ENCODE measurements at places on chromosomes 1 and 21. TPM values are rescaled to one million over a fixed set of nuclear protein-coding genes. Genes with fewer than 3 reads are reported as not detected.

DNA sequence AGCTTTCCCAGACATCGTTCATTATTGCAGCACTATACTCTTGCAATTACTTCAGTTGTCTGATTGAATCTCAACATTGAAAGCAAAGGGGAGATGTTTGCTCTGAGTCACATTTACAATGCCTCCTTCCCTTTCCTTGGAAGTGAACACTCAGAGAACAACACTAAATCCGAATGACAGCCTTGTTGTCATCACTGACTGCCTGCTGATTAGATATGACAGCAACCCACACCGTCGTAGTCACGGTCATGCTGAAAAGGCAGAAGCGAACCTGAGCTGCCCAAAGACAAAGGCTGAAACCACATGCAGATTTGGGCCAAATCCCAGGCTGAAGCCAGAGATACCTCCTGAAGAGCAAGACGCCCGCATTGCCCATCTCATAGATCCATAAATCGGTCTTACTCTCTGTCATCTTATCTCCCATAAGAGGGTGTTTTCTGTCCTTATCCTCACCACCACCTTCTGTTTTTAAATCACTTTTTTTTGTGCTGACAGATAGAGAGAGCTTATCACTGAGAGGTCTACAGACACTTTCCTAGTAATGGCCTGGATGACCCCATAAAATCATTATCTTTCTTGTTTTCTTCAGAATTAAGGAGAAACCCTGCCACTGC is 47.5 kb downstream of the TMCO4 start:
- no peak for DNase-seq

- DNase-seq = no peak
Measured at GRCh38 chr21:35593000-35593502, 467.3 kb downstream of the SETD4 start.

TENT5C gene
- polyA plus RNA-seq = 13.4 TPM

TSSK3 gene
- 3.4 TPM for polyA plus RNA-seq

DNA sequence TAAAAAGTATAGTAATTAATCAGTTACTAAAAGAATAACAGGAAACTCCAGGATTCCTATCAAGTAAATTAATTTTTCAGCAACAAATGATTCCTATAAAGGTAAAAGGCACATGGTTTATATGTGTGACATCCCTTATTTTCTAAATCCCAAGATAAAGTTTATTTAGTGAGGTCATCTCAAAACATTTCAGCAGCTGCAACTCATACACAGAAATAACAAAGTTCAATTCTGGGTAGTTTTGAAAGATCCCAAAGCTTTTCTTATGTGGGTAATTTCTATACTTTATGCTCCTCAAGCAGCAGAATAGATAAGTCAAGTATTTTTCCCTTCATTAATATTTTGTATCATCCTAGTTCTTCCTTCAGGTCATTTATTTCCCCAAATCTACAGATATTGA is 117.7 kb downstream of the EIF4G3 start:
- no peak for DNase-seq

DNA sequence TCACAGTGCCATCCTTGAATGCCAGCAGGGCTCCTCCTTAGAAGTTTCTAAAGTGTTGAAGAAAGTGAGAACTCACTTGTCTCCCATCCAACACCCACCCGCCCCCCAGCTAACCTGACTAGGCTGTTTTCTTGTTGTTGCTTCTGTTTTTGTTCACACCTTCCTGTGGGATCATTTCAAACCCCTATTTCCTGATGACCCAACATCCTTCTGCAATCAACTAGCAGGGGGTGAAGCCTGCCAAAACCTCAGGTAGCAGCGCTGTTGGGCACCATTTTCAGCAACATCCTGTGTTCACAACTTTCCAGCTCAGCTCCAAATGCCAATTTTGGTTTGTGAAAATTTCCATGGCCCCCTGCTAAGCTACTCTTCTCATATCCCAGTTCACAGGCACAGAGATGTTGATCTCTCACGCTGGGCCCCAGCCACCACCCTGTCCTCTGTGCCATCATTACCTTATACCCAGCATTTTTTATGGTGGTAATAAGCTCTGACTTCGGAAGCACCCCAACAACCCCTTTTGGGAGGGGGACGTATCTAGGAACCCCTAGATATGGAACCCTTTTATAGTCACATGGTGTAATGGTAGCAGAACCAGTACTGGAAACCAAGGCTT is 41.4 kb downstream of the CDC7 start:
- DNase-seq = no peak

- DNase-seq = no peak
Measured at GRCh38 chr1:45365051-45365450, 24.8 kb upstream of the MUTYH start.

GRCh38 chr1:211126622-211127021 is 7.3 kb downstream of the KCNH1 start:
- DNase-seq = no peak

- DNase-seq = no peak
Measured at GRCh38 chr1:170598618-170599017, 65.3 kb upstream of the PRRX1 start.

GRCh38 chr1:35576061-35576765 is 3.1 kb downstream of the TFAP2E start:
- DNase-seq = no peak

GRCh38 chr1:52007215-52008002 is 16.9 kb upstream of the RAB3B start:
- DNase-seq = no peak

GRCh38 chr1:59043796-59044195 is 253.1 kb upstream of the FGGY start:
- no peak for DNase-seq

GRCh38 chr1:155004352-155005075 is 1.9 kb downstream of the ZBTB7B start:
- no peak for DNase-seq

DNA sequence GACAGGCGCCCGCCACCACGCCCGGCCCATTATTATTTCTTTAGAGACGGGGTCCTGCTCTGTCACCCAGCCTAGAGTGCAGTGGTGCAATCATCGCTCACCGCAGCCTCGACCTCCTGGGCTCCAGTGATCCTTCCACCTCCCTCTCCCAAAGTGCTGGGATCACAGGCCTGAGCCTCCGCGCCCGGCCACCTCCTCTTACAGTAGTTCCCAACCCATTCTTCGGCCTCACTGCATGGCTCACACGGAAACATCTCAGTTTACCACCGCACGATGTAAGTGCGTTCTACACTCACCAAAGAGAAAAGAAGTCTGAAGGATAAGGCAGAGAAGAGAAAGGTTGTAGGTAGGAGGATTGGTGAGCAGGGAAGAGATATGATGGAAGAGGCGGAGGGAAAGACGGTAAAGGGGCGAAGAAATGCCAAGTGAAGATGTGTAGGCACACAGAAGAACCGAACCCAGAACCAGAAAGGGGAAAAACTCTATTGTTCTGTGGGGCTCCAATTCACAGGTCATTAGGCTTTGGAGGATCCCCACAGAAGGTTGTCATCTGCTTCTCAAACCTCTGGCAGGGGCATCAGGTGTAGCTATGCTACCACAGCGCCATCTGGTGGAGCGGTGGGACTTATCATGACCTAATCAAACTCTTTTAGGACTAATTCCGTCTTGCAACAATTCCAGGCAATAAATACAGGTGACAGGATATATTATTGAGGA is 504.2 kb downstream of the SMYD3 start:
- peak; percentile 76 for DNase-seq

KRTAP12-2 gene
- polyA plus RNA-seq = not detected

GRCh38 chr1:208213786-208214185 is 30.4 kb downstream of the PLXNA2 start:
- DNase-seq = no peak

DNA sequence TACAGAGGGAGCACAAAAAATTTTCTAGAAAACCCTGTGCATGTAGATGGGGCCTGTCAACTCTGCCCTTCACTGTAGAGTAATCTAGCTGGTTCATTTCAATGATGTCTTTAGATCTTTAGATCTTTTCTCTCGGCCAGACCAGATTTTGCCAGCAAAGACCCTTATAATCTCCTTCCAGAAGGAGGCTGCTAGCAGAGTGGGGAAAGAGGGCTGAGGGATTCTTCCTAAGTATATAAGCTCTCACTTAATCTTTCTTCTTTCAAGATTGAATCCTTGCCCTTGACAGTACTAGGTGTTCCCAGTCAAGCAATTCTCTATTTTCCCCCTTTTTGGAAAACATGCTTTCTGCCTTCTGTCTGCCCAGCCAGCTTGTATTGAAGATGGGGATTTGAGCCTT is 34.3 kb downstream of the BCAS2 start:
- no peak for DNase-seq

ADGRL4 gene
- polyA plus RNA-seq = 29.0 TPM

- DNase-seq = no peak
Measured at GRCh38 chr21:37319551-37319950, 47.0 kb upstream of the DYRK1A start.

ETV3 gene
- 27.2 TPM for polyA plus RNA-seq
